ENCODE measurements at places on chromosomes 16 and 17.

GRCh38 chr16:80671281-80671849 is 130.6 kb downstream of the DYNLRB2 start:
- DNase-seq = no peak

- no peak for DNase-seq
Observed at GRCh38 chr16:57308041-57308440, 23.6 kb upstream of the PLLP start.

DNA sequence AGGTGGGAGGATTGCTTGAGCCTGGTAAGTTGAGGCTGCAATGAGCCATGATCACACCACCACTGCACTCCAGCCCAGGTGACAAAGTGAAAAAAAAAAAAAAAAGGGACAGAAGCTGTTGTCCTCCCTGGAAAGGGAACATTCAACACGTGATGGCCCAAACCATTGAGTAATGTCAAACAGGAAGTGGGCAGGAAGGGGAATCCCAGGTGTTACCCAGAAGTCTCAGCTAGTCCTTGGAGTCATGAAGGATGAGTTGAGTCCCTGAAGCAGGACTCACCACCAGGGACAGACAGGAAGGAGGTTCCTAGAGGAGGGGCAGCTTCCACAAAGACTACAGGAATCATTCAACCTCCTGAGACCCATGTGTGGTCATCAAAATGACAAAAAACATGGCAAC is 19.8 kb upstream of the CMIP start:
- DNase-seq = no peak

DNA sequence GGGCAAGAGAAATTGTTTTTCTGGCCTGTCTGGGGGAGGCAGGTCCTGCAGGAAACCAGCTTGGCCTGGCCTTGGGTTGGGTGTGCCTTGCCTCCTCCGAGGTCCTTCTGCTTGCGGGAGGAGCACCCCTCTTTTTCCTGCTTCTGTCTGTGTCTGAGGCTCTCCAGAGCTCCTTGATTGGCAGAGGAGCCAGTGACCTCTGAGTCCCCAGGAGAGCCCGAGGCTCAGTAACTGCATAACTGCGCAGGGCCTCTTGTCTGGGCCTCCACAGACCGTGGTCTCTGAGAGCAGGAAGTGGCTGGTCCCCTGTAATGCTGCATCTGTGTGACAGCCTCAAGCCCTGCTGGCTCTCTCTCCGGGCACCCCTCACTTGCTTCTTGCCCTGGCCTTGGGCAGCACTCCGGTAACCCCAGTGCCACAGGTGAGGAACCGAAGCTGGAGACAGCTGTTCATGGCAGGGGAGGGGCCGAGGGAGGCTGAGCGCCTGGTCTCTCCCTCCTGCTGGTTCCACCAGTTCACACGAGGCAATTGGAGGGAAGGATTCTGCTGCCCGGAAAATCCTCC is 1.6 kb downstream of the CAPN15 start:
- no peak for DNase-seq

GRCh38 chr17:73667181-73667959 is 23.1 kb upstream of the SDK2 start:
- no peak for DNase-seq

GRCh38 chr16:47480410-47480809 is 19.3 kb downstream of the PHKB start:
- no peak for DNase-seq

DNA sequence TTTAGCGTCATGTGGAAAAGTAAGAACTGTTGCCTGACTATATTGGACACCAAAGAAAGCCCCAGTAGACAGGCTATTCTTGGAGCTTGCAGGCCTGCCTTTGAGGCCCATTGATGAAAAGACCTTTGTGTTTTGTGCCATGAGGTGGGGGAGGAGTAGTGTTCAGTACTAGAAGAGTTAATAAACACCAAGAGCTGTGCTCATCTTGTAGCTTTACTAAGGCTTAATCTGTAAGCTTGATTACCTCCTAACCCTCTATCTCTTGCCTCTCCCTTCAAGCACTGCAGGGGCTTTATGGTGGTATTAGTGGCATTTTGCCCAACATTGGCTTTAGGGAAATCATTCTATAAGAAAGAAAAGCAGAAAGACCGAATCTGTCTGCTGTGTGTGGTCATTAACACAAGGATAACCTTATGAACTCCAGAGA is 220.2 kb upstream of the TBX2 start:
- DNase-seq = no peak

DNA sequence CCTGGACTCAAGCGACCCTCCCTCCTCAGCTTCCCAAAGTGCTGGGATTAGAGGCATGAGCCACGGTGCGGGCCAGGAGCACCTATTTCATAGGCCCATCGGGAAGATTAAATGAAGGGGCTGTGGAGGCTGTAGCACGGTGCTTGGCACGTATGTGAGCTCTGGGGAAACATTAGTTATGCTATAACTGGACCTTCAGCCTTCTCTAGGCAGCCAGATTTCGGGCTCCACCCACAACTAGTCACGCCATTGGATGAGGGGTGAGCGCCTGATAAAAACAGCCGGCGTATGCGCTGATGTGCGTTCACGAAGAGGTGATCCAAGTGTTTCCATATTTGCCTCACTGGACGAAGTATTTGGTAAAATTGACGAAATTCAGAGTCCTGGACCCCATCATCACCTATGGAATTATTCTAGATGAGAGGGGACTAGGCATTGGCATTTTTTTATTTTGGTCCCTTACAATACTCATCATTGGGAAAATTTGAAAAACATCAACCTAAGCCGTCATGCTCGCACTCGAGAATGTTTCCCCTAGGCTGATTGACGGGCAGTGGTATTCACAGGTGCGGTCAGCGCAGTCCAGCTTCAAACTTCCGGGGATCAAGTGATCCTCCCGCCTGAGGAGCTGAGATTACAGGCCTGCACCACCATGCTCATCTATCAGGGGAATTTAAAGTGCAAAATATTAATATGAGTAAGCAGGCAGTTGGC is 1.8 kb upstream of the ANKRD11 start:
- no peak for DNase-seq

Data from T-helper 9 cell (primary cell).